ENCODE measurements at places on chromosomes 7 and 10.

- no peak for DNase-seq
Measured at GRCh38 chr7:36092221-36092771, 60.8 kb upstream of the EEPD1 start.

- no peak for DNase-seq
Measured at GRCh38 chr7:41241641-41242040, 461.2 kb downstream of the INHBA start.

DNA sequence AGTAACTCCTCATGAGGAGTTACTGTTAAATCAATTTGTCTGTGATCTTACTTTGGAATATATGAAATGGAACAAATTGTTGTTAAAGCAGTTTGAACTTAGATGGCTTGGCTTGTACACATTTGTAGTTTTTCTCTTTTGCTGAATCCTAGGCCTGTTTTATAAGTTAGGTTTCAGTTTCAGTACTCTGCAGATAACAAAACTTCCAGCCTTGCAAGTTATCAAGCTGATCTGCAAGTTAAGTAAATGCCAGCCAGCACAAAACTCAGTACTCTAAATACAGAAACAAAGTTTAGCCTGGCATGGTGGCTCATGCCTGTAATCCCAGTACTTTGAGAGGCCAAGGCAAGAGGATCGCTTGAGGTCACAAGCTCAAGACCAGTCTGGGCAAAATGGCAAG lies 25.0 kb upstream of the PAXIP1 start:
- no peak for DNase-seq

DNA sequence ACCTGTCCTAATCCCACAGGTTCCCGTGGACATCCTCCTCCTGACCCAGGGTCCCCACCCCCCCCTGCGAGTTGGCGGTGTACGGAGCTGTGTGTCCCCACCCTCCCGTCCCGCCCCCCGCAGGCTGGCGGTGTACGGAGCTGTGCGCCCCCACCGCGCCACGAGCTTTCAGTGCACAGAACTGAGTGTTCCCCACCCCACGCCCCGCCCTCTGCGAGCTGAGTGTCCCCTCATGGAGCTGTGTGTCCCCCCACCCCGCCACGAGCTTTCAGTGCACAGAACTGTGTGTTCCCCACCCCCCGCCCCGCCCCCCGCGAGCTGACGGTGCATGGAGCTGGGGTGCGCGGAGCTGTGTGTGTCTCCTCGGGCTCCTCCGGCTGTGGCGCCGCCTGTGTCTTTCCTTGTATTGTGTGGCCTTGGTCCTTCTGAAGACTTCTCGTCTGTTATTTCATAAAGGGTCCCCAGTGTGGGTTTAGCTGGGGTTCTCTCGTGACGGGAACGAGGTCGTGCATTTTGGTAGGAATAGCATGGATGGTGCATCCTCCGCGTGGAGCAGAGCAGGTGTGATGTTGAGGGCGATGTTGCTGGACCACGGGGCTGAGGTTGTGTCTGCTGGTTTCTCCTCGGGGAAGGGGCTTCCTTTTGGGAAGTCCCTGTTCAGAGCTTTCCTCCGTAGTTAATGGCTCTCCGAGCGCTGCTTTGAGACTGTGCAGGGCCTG lies 18.0 kb upstream of the JAKMIP3 start:
- no peak for DNase-seq
